ENCODE measurements at places on chromosomes 13 and 19.

- DNase-seq = no peak
Observed at GRCh38 chr13:36242761-36243160, 28.4 kb upstream of the SOHLH2 start.

- DNase-seq = no peak
Observed at GRCh38 chr19:15433519-15434069, 14.8 kb upstream of the AKAP8L start.

DNA sequence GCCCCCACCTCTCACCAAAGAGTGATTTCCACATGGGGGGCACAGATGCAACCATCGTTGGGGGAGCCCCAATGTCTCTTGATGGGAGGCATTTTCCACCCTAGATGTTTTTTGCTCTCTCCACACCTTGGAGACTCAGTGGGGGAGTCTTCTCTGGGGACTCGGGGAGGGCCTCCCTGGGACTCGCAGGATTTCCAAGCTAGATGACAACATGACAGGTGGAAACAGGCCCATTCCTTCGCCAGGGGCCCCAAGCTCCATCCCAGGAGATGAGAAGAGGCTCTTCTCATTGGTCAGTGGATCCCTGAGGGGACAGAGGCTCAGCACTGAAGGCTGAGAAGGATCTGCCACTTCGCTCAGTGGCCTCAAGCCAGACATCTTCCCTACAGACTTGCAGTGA is 12.7 kb upstream of the KIR2DL4 start:
- peak; percentile 32 for DNase-seq

- DNase-seq = no peak
Observed at GRCh38 chr13:19382111-19382510, 179.2 kb downstream of the TPTE2 start.

GRCh38 chr19:47417107-47417745 is 2.1 kb downstream of the MEIS3 start:
- no peak for DNase-seq

- DNase-seq = no peak
Observed at GRCh38 chr13:25319771-25320170, 18.3 kb downstream of the NUP58 start.

DNA sequence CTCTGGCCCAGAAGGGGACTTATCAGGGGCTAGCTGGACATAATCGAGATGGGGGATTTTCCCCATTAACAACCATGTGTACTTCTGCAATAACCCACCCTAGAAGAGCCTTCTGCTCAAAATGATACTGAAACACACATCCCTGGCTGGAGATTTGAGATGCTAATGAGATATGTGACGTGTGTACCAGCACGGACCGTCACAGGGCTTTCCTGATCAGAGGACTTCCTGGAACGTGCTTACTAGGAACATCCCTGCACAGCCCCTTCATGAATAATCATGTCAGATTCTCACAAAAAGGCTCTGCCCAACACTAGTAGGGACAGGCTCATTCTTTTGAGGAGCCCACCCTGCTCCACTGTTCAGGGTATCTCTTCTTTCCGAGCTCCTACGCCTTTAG is 6.5 kb upstream of the ERVV-1 start:
- DNase-seq = no peak

- DNase-seq = no peak
Observed at GRCh38 chr13:39273953-39274738, 235.9 kb downstream of the NHLRC3 start.

- DNase-seq = no peak
Observed at GRCh38 chr19:18219911-18220631, 6.2 kb downstream of the PDE4C start.

GRCh38 chr13:46903748-46904147 is 6.9 kb upstream of the HTR2A start:
- no peak for DNase-seq
